NCI-H2107 (cell line): ENCODE measurements at places on chromosomes 5 and 9.

GRCh38 chr5:91176288-91177016, 206.7 kb downstream of the ARRDC3 start:
- DNase-seq, result no peak

DNA sequence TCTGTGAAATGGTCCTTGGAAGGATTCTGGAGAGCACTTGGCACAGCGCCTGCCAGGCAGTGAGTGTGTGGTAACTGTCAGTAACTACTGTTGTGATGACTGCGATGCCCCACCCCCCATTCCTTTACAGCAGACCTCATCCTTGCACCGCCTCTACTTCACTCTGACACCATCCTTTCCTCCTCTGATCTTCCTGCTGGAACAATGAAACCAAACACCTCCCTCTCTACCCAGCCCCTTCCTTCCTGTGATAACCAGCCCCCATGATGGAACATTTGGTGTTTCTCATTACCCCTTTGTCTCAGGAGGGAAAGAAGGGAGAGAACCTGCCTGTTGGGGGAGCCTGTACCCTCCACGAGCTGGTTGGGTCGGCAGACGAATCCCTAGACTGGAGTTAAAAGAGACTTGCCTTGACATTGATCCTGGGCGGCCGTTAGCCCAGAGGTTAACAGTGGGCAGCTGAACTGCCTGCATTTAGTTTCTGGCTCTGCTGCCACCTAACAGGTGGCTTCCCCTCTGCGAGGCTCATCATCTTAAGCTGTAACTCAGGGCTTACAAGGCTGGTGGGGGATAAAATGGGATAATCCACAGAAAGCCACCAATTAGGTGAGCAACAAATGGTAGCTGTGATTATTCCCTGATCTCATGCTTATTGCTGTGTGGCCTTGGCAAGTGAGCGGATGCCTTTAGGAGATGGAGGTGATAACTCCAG, 34.2 kb upstream of the GRPEL2 start:
- no peak for DNase-seq

GRCh38 chr5:10623305-10623910, 59.5 kb downstream of the ANKRD33B start:
- no peak for DNase-seq

DNA sequence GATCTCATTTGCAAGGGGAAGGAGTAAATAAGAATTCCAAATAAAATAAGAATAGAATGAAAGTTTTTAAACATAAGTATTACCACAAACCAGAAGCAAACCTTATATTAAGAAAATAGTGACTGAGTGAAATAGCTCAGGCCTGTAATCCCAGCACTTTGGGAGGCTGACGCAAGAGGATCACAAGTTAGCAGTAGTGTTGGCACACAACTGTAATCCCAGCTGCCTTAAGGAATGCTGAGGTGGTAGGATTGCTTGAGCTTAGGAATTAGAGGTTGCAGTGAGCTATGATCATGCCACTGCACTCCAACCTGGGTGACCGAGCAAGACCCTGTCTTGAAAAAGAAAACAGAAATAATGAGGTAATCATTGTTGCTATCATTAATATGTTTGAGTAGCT, 47.0 kb downstream of the APC start:
- DNase-seq, result no peak

GRCh38 chr5:178348356-178349074, 115.9 kb upstream of the PHYKPL start:
- no peak for DNase-seq

DNA sequence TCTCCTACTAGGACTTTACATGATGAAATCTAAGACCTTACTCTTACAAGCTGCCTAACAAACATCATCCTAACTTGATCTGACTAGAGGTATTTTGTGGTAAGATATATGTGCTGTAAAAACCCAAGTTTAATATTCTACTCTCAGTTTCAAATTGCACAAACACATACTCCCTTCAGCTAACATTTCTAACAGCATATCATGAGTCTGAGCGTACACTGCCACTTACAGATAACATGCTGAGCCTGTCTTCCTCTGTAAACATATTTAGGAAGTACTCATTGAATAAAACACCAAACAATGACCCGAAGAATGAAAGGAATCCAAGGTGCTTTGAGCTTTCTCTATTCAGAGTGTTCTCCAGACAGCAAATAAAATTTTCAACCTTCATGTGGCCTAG, 7.9 kb upstream of the ESM1 start:
- DNase-seq, result no peak

DNA sequence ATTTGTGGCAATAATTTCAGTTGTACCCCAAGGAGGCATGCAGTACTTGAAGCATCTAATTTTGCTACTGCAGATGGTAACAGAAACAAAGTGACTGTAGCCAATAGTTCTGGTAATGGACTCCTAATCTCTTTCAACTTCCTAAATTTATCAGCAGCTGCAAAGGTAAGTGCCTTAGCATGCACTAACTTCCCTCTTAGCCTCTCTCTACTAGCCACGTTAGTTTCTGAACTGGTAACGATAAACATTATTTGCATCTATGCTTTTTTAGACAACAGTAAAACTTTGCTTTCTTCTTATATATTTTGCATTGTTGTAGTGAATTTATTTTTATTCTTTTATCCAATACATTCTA, 6.2 kb upstream of the CKS2 start:
- DNase-seq, result no peak

- no peak for DNase-seq
Measured at GRCh38 chr9:33159777-33160127, 7.4 kb downstream of the B4GALT1 start.

GRCh38 chr5:96636594-96636993, 25.6 kb upstream of the CAST start:
- DNase-seq, result no peak

- no peak for DNase-seq
Measured at GRCh38 chr5:139222346-139222745, 24.2 kb upstream of the SIL1 start.

DNA sequence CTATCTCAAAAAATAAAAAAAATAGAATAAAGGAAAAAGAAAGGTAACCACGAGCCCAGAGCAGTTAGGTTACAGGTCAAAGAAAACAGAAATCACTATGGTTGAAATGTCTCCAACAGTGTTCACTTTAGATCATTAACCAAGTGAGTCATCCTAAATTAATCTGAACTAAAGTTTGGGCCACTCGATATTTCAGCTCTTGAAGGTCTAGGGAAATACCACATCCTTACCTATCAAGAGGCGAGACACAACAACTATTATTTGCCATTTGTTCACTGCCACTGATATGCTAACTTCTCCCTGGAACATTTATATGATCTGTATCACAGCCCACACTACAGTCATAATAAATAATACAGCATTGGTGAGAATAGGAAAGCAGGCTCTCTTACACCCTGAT, 111.3 kb upstream of the NR5A1 start:
- DNase-seq, result no peak
